SJSA1 (cell line): ENCODE measurements at places on chromosomes 16 and 17. TPM values are rescaled to one million over a fixed set of nuclear protein-coding genes. Genes with fewer than 3 reads are reported as not detected.

The SDR42E2 gene
- total RNA-seq: not detected in 2 replicates

The RAB40C gene
- 10.2 and 17.8 TPM in 2 replicates for total RNA-seq

The HID1 gene
- total RNA-seq: 0.16 TPM in 1 of 2 replicates, not detected in the other

The HSPB9 gene
- not detected in 2 replicates for total RNA-seq

The SBK1 gene
- not detected in 2 replicates for total RNA-seq

The TP53TG3E gene
- not detected in 2 replicates for total RNA-seq

The KRTAP3-1 gene
- not detected in 2 replicates for total RNA-seq

The CHST5 gene
- 0.08 TPM in 1 of 2 replicates, not detected in the other for total RNA-seq

The FKBP10 gene
- total RNA-seq: 81.4 and 90.2 TPM in 2 replicates

The EFNB3 gene
- total RNA-seq: not detected in 2 replicates

The NDUFAB1 gene
- total RNA-seq: 140 and 184 TPM in 2 replicates

The CTRB2 gene
- not detected in 2 replicates for total RNA-seq

The PYY gene
- total RNA-seq: not detected in 2 replicates

The TMIGD1 gene
- not detected in 2 replicates for total RNA-seq

The SLC16A6 gene
- total RNA-seq: not detected in 2 replicates

The GPR179 gene
- 0.05 TPM in 1 of 2 replicates, not detected in the other for total RNA-seq

The RGS11 gene
- total RNA-seq: not detected in 2 replicates

The BRIP1 gene
- total RNA-seq: 31.2 and 53.2 TPM in 2 replicates

The ADCY9 gene
- 17.4 and 29.8 TPM in 2 replicates for total RNA-seq

The G6PC3 gene
- total RNA-seq: 24.4 and 36.2 TPM in 2 replicates

The SMTNL2 gene
- total RNA-seq: not detected in 2 replicates

The NACA2 gene
- total RNA-seq: not detected in 2 replicates

The WSCD1 gene
- total RNA-seq: 0.32 and 3.4 TPM in 2 replicates

The PHAF1 gene
- total RNA-seq: 18.7 and 28.8 TPM in 2 replicates

The PIK3R5 gene
- not detected in 2 replicates for total RNA-seq

The CENPT gene
- total RNA-seq: 22.4 and 31.9 TPM in 2 replicates

The DOC2A gene
- total RNA-seq: not detected in 2 replicates

The PPP1R1B gene
- not detected in 2 replicates for total RNA-seq

The COL1A1 gene
- 957 and 2,133 TPM in 2 replicates for total RNA-seq

The PPY gene
- not detected in 2 replicates for total RNA-seq

The MYLK3 gene
- 0.13 TPM in 1 of 2 replicates, not detected in the other for total RNA-seq

The TBC1D3G gene
- total RNA-seq: not detected in 2 replicates

The CTRL gene
- 0.09 and 0.29 TPM in 2 replicates for total RNA-seq

The TMEM208 gene
- 38.7 and 38.9 TPM in 2 replicates for total RNA-seq

The ZPBP2 gene
- total RNA-seq: not detected in 2 replicates

The KCNG4 gene
- total RNA-seq: not detected in 2 replicates

The CNGB1 gene
- 0.13 TPM in 1 of 2 replicates, not detected in the other for total RNA-seq

The KRTAP3-2 gene
- total RNA-seq: not detected in 2 replicates

The CD300E gene
- not detected in 2 replicates for total RNA-seq

The PRSS53 gene
- total RNA-seq: 1.9 and 2.6 TPM in 2 replicates
